Caudate nucleus (tissue), 63 donors: ENCODE measurements at places on chromosomes 5 and 9.
A peak's percentile ranks its signal among the peaks of the same experiment; 100 is the strongest.

- no peak for DNase-seq
Observed at GRCh38 chr5:141960018-141960417, 2.0 kb upstream of the PCDH12 start.

DNA sequence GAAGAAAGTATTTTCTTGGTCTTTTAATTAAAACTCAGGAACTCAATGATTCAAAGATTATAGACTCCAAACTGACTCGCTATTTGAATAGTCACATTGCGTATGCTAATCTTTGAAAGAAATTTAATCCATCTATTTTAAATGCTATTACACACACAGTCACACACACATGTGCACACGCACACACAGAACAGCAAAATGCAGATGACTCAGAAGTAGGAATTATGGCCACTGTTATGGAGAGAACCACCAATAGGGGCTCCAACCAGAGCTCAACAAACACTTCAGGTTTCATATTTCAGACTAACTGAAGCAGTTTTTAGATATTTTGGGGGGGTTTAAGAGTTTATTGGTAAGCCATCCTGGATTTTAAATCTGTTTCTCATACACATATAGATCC lies 1917.9 kb downstream of the EFNA5 start:
- no peak for DNase-seq

- no peak for DNase-seq
Observed at GRCh38 chr9:111013707-111014106, 24.6 kb downstream of the LPAR1 start.

GRCh38 chr5:97100476-97100875 lies 41.9 kb downstream of the LIX1 start:
- DNase-seq, result no peak

- no peak for DNase-seq
Observed at GRCh38 chr9:93390953-93391515, 60.5 kb upstream of the FAM120A start.

DNA sequence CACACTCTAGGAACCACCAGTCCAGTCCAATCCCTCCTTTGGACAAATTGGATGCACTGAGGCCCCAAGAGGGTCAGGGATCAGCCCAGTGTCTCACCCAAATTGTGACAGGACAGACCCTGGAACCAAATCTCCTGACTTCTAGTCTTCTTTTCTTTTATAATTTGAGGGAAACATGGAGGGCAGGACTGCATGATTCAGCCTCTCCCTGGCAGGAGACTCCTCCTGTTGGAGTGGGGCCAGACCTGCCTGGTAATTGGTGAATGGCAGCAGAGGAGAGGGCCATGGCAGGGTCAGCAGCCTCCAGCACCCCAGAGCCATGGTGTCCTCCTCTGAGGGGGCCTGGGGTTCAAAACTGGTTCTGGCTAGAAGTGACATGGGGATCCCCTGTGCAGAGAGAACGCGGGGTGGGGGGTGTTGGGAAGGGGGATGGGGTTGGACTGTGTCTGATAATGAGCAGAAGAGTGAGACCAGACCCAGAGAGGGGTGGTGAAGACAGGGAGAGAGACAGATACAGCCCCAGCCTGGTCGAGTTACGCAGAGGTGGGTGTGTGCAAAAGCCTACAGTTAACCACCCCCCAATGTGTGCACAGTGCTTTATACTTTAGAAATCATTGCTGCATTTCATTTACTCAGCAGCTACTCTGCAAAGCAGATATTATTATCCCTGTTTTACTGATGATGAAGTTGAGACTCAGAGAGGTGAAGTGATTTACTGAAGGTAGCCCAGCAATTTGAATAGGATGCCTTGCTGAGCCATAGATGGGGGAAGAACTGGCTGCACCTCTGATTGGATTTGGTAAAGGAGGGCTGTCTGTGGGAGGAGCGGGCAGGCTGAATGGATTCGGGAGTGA lies 3.8 kb upstream of the SYNPO start:
- peak; percentile 33 for DNase-seq

GRCh38 chr9:123370108-123370507 lies 14.1 kb downstream of the CRB2 start:
- DNase-seq, result no peak

GRCh38 chr9:80197661-80198060 lies 625.9 kb downstream of the TLE4 start:
- no peak for DNase-seq

GRCh38 chr5:133391354-133392136 lies 220.8 kb downstream of the FSTL4 start:
- DNase-seq, result no peak

GRCh38 chr5:173851595-173852243 lies 36.4 kb upstream of the CPEB4 start:
- DNase-seq, result no peak
